ENCODE measurements at places on chromosomes 11 and 22.

DNA sequence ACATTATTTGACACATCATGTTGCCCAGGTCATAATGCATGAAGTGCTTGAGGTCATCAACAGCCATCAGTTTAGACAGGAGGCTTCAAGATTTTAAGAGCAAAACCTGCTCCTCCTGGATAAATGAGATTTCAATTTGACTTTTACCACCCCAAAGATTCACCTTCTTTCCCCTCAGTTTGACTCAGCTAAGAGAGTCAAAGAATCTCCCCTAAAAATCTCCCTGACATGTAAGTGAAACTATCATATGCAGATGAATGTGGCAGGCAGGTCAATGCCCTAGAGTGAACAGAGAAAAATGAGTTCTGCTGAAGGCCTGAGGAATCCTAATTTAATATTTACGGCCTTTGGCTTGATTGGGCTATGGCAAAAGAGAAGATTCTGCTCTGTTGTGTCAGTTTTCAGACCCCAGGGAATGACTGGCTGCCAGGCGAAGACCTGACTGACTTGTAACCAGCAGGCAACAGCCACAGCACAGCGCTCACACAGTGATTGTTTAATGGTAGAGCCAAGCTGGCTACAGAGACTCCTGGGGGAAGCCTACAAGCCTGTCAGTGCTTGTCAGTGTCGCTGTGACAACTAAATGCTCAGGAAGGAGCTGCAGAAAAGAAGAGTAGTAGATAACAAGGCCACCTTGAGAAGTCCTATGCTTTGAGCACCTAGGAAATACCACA, 491.2 kb upstream of the LRRC4C start:
- DNase-seq: no peak

DNA sequence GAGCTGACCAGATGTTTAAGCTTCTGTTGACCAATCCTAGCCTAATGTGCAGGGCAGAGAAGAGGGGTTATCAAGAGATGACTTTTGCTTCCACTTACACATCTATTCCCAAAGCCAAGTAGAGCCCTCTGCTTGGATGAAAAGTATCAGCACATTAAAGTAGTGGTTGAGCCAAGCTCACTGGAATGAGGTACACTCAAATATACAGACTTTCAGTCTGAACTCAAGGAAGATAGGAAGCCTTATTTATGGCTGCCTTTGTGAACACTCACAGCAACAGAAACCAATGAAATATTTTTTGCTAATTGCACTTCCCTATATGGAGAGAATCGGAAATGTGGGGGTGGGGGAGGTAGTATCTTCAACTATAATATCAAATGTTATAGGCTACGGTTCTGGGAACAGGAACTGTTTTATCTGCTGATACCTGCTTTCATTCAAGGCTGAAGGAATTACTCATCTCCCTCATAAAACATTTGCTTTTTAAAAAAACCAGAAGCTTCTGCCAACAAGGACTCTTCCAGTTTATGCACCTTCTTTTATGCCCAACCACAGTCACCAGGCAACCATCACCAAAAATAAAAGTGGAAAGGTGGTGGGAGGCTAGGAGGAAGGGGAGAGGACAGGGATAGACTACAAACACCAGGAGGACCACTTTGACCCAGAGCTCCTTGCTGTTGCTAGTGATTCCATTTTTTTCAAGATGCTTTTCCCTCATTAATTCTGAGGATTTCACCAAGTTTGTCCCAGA, 91.2 kb downstream of the CLPB start:
- DNase-seq: no peak

DNA sequence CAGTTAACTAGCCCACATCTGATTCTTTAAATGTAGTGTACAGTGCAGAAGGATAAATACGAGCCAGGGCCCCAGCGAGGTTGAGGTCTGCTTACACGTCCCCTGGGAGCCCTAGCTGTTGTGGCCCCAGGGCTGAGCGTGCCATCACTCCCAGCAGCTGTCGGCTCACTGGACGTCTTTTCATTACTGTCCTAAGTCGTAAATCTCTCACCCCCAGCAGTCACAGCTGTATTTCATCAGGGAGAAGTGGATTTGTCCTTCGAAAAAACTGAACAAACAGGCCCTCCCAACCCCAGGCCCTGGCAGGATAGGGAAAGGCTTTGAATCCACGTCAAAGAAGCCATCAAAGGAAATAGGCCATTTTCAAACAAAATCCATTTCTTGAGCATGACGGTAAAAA, 110.4 kb upstream of the CSNK2A3 start:
- peak; percentile 32 for DNase-seq

GRCh38 chr11:108871867-108872266, 207.0 kb downstream of the DDX10 start:
- DNase-seq: no peak

GRCh38 chr11:118003456-118003855, 17.3 kb downstream of the IL10RA start:
- DNase-seq: no peak

DNA sequence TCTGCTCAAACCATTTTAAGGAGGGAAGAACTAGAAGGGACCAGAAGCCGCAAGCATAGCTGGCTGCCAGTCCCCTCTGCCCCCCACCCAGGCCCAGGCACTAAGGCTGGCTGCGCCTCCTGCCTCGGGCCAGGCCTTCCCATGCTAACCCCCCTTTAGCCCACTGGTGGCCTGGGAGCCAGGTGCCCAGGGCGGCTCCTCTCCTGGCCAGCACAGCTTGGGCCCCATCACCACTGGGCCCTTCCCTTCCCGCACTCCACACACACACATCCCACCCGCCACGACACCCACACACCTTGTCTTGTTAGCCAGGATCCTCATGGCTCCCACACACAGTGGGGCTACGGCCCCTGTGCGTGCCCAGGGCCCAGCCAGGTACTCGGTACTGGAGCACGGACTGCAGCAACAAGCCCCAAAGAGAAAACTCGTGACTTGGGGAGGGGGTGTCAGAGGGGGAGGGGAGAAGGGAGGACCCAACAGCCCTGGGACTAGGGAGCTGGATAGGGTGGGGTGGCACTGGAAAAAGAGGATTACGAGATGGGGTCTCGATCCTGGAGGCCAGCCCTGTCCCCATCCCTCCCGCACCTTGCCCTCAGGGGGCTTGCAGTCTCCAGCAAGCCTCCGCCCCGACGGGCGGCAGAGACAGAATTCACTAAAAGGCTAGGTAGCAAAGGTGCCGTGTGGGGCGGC, 16.0 kb downstream of the BCL9L start:
- DNase-seq: peak; percentile 40

DNA sequence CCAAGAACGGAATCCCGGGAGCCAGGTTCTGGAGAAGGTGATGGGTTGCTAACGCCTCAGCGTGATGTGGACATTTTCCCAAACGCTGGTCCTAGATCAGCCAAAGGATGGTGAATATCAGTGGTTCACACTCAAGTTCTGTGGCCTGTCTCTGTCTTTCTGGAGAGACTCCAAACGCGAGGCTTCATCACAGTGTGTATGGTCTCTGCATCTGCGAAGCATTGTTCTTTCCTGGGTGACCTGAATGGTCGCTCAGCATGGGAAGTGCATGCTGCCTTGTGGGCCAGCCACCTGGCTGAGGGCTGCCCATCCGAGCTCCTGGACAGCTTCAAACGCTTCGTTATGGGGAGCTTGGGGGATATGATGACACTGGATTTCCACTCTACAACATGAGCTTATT, 810.0 kb downstream of the TBC1D22A start:
- DNase-seq: no peak

DNA sequence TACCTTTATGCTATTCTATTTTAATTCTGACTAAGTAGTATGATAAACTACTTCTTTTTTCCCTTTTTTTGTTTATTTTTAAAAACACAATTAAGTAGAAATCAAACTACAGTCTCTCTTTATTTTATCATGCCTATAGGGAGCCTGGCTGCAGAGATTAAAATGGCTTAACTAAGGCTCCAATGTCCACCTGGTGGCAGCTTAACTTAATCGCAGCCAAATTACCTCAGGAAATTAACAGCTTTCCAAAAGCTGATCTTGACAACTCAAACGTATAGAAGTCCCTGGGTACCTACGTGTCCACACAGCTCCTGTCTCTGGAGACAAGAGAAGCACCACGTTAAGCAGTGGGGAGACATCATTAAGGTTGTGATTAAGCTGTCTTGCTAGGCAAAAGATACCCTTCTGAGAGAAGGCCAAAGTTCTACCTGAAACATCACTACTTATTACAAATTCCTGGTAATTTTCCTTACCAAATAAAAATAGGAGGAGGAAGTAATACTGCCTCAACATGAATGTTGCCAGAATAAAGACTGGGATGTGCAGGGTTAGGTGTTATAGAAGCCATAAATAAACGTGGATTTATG, 63.2 kb upstream of the SNX19 start:
- DNase-seq: peak; percentile 76

- no peak for DNase-seq
Measured at GRCh38 chr11:76605338-76606074, 65.0 kb downstream of the LRRC32 start.

- DNase-seq: no peak
Measured at GRCh38 chr11:8060146-8060719, 20.8 kb upstream of the TUB start.

GRCh38 chr11:110200836-110201235, 95.6 kb downstream of the RDX start:
- DNase-seq: no peak

GRCh38 chr11:5234381-5234834, at the start of gene HBD:
Gene HBD, minus strand, starts transcription at chr11:5234483. Its CDS starts 50 bp downstream, at chr11:5234433.
- DNase-seq: peak; percentile 64

DNA sequence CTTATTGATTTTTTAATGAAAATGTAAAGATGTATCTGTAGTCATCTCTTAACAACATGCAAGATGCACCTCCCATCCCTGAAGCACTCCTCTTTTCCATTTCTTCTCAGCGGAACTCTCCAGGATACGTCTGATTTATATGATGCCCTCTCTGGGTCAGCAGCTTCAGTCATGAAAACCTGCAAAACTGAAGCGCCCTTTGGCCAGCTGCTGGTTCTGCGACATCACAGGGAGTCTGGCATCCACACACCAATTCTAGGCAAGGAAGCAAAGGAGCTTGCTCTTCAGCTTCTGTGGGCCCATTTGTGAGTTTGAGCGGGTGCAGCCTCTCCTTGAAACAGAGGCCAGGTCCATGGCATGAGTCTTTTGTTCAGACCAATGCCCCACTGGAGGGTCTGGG, 1253.3 kb downstream of the TBC1D22A start:
- DNase-seq: no peak

DNA sequence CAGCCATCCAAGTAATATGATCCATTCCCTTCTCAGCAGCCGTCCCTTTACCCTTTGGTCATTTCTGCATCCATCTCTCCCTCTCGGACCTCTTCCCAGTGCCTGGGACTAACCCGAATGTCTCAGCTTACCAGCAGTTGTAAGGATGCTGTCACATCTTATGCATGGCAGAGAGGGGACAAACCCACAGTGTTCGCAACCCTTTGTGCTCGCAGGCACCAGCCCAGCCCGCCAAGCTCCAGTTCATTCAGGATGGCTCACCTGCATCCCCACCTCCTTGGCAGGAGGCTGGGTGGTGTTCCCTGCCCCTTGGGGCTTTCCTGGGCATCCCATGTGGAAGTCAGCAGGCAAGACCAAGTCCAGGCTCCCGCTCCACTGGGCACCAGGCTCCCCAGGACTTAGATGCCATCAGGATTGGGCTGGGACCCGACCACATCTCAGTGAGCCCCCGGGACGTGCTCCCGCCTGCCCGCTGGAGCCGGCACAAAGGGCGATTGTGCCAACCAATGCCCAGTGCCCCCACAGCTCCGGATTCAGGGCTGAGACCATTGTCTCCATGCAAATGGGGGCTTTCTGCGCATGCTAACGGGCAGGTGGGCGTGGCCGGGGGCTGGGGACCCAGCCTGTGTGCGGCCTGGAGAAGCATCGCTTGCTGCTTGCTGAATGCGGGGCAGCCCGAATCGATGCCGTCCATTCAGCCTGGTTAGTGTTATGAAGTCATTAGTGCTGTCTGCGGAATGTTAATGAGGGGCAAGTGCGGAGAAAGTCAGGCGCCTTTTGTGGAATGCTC, 108.6 kb downstream of the KCNQ1OT1 start:
- DNase-seq: no peak

- peak; percentile 76 for DNase-seq
Measured at GRCh38 chr11:35780951-35781860, 118.6 kb downstream of the TRIM44 start.

GRCh38 chr11:113531575-113532451, 56.6 kb upstream of the DRD2 start:
- DNase-seq: peak; percentile 45

DNA sequence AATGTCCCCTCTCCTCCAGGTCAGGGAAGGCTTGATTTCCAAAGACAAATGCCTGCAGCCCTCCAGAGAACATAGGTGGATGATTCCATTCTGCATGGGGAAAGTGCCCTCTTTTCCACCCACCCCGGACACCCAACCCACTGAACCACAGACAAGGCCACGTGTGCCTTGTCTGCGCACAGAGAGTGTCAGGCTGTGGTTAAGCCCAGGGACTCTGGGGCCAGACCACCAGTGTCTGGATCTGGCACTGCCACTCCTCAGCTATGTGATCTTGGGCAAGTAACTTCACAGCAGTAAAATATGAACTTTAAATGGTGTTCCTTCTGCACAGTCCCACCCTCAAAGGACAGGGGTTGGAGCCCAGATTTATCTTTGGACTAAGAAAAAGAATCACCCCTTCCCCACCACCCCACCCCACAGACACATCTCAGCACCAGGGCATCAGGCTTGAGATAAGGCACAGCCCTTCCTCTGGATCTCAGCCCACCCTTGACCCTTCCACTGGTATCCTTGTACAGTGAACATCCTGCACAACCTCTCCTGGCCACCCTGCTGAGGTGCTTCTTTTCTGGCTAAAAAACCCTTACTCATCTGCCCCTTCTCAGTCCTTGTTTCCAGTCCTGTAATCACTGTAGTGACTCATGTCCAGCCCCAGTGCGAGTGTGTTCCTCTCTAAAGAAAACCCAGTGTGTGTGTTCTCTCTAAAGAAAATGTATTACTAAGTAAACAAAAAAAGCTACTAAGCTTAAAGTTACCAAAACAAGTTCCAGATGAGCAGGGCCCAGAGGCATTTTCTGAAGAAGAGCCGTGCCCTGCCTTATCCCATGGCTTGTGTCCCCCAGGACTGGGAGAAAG, 1.9 kb upstream of the PTGDR2 start:
- DNase-seq: peak; percentile 40

DNA sequence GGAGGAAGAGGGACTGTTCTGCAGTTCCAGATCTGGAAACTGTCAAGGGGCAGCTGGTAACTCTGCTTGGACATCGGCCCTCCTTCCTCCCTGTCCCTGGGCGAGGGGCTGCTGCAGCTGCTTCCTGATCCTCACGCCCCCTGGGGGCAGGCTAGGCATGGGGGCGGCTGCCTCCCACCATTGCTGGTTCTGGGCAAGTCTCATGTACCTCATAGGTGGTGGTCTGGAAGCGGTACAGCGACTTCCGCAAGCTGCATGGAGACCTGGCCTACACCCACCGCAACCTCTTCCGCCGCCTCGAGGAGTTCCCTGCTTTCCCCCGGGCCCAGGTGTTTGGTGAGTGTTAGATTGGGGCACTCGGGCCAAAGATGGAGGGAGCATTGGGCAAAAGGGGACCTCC, 5.0 kb downstream of the SNX15 start:
- no peak for DNase-seq

DNA sequence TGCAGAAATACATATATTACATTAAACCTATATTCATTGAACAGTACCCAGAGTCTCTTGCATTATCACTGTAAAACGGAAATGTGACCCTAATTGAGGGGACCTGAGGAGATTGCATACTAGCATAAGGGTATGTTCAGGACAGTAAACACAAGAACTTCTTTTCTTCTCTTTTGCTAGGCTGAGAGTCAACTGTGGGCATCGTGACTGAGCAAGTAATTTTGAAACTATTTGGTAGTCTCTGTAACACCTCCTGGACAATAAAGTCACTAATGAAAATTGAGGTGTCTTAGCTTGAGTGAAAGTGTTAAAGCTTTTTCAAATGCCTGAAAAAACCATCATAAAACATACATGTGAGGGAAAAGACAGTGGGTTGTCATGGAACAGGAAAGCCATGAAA, 90.9 kb downstream of the PDHX start:
- DNase-seq: no peak

- no peak for DNase-seq
Measured at GRCh38 chr11:24896118-24896835, 399.4 kb downstream of the LUZP2 start.
